T-helper 9 cell (primary cell): ENCODE measurements at places on chromosomes 7 and 10.

DNA sequence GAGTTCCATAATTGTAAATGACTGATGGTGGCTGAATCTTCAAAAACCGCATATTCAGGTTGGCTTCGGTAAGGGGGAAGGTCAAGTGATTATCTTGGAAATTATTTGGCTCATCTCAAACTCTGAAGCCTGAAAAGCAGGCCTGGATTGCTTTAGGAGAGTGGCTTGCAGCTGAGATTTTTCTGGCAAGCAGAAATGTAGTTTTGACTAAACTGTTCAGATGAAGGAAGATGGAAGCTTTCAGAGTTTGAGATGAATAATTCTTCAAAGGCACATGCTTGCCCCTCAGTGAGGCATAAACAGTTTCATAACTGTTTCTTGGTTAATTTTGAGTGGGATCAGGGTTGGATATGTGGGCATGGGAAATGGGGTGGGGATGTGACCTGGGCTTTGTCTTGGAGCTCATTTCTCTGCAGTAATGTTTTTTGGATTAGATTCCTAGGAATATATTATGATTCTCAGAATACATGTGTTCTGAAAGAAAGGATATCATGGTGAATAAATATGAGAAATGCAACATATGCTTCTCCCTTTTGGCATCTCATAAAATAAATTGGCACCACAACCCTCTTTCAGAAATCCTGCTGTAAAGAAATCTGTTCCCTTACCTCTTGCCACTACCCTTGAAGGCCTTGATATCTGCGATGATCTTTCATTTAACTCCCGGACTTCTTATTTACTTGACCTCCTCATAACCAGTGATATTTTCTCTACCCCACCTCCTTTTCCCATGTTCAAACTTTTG lies 469.2 kb downstream of the ADRA2A start:
- DNase-seq = no peak

GRCh38 chr10:94735197-94735596 lies 27.3 kb upstream of the CYP2C19 start:
- DNase-seq = no peak

GRCh38 chr10:63388421-63389031 lies 77.3 kb downstream of the JMJD1C start:
- DNase-seq = no peak

- DNase-seq = no peak
Observed at GRCh38 chr10:93591065-93591808, 9.8 kb downstream of the RBP4 start.

GRCh38 chr7:41809529-41809939 lies 106.6 kb upstream of the INHBA start:
- no peak for DNase-seq

- DNase-seq = no peak
Observed at GRCh38 chr10:131814567-131815265, 86.1 kb upstream of the PPP2R2D start.

- no peak for DNase-seq
Observed at GRCh38 chr10:65024886-65025285, 1503.7 kb downstream of the REEP3 start.

DNA sequence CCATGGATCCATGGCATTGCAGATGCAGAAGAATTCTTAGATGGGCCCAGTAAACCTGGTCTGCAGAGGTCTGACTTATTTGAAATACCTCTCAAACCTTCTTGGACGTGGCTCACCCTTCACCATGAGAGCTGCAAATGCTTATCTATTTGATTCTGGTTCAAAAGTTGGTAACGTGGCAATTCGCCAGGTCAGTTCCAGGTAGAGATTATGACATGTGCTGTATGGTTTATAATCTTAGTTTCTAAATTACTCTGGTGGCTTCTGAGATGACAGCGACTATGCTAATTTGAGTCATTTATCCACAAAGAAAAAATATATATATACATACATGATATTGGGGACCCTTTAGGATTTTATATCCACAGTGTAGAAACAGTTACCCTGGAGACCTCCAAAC lies 68.8 kb downstream of the NRP1 start:
- no peak for DNase-seq

- DNase-seq = no peak
Observed at GRCh38 chr7:67554986-67555385, 558.4 kb downstream of the TYW1 start.

GRCh38 chr10:132493246-132493755 lies 44.3 kb upstream of the INPP5A start:
- no peak for DNase-seq

GRCh38 chr10:89566095-89566950 lies 30.9 kb upstream of the SLC16A12 start:
- DNase-seq = no peak

DNA sequence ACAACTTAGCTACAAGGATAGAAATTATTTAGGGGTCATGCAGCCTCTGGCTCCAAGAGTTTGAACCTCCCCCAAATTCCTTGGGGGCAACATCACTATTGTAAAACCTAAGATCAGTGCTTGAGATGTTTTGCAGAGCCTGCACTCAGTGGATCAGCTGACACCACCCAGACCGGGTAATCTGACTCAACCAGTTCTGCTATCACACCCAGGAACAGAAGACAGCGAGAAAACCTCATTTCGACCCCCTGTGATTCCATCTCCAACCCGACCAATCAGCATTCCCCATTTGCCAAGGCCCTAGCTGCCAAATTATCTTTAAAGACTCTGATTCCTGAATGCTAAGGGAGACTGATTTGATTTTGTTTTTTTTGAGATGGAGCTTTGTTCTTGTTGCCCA lies 5.2 kb downstream of the TACR2 start:
- no peak for DNase-seq

DNA sequence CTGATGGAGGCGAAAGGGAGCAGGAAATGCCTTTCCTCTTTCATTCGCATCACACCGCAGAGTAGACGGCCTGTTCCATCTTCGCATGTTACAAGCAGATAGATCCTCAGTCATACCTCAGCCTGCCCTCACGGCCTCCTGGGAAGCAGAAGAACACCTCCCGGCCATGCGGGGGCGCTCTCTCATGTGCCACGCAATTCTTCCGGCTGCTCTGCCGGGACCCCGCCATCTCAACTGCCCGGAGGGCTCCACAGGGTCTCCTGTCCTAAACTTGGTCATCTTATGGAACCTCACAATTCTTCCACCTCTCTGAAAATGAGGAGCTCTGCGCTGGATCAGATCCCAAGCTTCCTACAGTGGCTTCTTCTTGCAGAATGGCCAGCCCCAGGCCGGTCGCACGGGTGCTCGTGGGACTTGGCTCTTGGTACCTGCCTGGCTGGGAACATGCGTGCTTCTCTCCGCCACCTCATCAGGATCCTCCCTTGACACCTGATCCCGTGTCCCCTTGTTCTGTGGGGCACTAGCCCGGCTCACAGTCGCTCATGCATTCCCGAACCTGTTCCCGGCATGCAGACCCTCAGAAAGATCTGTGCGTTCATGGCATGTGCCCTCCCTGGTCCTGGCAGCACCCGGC lies 262.8 kb upstream of the SHH start:
- DNase-seq = no peak

DNA sequence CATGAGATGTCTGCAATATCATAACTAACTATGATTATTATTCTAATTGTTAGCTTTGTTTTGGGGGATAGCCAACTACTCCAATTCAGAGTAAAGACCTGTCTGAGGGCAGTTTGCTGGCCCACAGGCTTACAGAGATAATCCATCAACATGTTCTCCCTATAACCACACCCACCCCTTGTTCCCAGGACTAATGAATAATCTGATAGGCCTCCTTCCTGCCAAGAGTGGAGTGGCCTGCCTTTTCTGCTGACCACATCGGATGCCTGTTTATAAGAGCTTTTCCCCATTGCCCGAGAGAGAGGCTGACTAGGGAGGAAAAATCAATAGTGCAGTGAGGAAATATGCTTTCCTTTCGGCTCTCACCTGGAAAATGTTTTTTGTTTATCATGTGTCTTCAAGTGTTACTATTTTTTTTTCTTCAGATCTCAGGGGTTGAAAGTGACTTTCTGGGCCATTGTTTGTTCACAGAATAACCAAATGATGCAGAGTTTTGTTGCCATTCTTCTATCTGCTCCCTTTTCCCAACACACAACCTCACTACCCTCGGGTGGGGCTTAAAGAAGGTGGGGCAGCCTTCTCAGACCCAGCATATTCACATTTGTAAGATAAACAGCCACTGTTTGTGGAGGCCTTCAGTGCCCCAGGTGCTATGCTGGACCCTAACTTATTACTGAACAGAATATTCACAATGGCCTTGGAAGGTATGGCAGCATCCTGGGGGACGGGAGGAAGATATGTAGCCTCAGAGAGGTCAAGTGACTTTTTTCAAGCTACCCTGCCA lies 38.4 kb downstream of the PLPP4 start:
- DNase-seq = no peak

DNA sequence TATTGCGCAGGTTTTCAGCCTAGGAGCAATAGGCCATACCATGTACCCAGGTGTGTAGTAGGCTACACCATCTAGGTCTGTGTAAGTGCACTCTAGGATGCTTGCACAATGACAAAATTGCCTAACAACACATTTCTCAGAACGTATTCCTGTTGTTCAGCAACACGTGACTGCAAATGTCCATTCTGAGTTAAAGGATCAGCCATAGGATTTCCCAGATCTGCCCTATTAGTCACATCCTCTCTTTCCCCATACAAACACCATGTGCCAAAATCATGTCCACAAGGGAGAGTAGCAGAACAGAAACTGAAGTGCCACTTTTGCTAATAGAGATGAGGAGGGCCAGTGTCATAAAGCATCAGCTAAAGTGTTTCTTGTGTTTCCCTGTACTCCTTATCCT lies 42.6 kb upstream of the AMPH start:
- DNase-seq = no peak

DNA sequence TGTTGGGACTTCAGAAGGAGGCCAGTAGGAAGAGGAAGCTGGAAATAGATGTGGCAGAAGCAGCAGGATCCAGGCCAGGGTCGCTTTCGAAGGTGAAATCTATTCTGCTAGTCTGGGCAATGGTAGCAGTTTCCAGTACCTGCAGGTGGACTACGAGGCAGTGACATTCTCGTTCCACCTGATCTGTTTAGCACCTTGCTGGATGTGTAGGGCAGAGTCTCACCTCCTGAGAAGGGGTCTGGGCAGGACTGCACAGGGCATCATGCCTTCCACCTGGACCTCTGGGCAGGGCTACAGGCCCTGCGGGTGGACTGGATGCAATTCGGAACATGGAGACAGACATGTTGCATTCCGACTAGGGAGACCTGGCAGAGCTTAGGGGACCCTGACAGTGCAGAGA lies 254.8 kb upstream of the ZNF32 start:
- DNase-seq = no peak

DNA sequence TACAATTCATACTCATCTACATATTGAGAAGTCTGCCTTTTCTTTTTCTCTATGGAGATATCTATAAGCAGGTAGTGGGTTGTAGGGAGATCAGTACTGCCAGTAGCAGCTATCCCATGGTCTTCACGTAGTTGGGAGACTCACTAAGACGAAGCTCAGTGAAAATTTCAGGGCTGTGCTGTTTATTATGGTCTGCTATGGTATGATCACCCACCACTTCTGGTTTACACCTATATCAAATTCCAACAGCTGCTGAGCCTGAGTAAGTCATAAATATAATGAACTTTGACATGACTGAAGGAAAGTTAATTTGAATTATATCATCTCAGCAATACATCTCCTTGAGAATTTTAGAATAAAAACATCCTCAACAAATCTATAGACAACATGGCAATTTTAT lies 741.7 kb downstream of the GRM8 start:
- DNase-seq = no peak

GRCh38 chr7:41588341-41588740 lies 114.5 kb downstream of the INHBA start:
- DNase-seq = no peak

GRCh38 chr7:135728136-135728669 lies at the start of gene SLC13A4:
TSS of gene SLC13A4 (minus strand) at chr7:135728186. CDS start at chr7:135727496, 690 bp downstream.
- DNase-seq = no peak

DNA sequence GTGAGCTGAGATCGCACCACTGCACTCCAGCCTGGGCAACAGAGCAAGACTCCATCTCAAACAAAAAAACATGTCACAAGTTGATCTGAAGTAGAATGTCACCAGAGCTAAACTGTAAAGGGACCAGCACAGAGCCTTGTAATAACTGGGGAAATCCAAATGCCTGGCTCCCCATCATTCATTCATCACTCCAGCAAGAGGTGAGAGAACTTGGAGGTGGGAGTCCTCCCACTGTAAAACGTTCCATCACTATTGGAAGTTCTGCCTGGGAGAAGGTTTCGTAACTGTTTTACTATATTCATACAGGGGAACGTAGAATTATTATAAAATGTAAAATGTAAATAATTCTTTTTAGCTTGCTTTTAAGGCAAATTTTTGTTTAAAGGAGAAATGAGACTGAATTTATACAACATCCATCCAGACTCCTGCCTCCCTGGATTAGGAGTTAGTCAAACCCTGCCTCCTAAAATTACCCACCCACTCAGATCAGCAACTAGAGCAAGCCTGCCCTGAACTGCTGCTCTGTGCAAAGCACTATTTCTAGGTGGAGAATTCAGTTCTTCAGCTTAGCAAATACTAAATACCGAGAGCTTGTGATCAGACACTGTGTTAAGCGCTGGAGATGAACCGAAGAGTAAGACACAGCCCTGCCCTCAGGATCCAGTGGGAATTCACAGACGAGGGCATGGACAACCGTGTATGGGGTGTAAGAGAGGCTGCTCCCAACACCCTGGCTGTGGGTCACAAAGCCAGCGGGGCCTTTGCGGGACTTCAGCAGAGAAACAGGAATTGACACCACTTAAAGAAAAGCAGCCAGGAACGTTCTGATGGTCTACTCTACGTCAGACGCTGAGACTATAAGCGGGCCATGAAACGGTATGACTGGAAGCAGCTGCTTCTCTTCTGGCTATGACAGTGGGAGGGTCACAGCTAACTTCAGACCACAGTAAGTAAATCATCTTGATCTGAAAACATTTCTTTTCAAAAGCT lies 208.3 kb downstream of the ZMYND11 start:
- no peak for DNase-seq

DNA sequence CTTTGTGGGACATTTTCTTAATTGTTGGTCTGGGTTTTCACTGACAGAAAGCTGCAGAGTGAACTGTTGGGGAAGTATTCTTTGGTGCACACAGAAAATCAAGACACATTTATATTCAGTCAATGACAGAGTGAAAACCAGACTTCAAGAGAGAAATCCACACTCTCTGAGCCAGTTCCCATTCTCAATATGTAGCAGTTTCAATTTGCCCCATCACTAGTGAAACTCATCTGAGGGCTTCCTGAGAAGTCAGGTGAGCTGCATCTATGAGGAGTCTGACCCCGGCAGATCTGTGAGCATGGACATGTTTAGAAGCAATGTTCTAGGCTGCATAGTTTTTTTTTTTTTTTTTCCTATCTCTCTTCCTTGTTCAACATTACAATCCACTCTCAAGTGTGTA lies 163.7 kb upstream of the AHR start:
- no peak for DNase-seq

DNA sequence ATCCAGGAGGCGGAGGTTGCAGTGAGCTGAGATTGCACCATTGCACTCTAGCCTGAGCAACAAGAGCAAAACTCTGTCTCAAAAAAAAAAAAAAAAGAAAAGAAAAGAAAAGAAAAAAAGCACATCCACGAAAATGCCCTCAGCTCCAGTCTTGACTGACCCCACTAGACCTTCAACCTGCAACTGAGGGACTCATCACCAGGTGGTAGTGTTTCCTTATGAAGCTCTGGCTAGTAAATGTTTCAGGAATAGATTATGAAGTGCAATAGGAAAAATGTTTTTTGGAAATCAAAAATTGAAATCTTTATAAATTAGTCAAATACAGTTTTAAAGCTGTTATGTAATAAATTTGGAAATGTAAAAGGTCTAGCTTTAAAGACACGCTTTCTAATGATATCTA lies 22.4 kb downstream of the TLL2 start:
- DNase-seq = no peak

GRCh38 chr7:88167223-88167622 lies 52.6 kb downstream of the SRI start:
- DNase-seq = no peak
